ENCODE measurements at places on chromosomes 4 and X. TPM values are rescaled to one million over a fixed set of nuclear protein-coding genes. Genes with fewer than 3 reads are reported as not detected.

- no peaks in the 10 kb centered on the region for H3K27me3 ChIP-seq
- no peaks in the 10 kb centered on the region for H3K36me3 ChIP-seq
- peaks cover 18% of the 10 kb centered on the region for H3K4me1 ChIP-seq
- peak; percentile 53 for DNase-seq
- no peak overlapping the region for H3K4me3 ChIP-seq
These were observed 61.9 kb upstream of the LAS1L start for GRCh38 chrX:65596270-65597034.

GRCh38 chr4:186587416-186588018 is 32.1 kb upstream of the MTNR1A start:
- H3K36me3 ChIP-seq, result peaks cover 47% of the 10 kb centered on the region
- no peaks in the 10 kb centered on the region for H3K27me3 ChIP-seq
- no peaks in the 10 kb centered on the region for H3K4me1 ChIP-seq
- peak; percentile 20 for DNase-seq
- no peak overlapping the region for H3K4me3 ChIP-seq

- no peaks in the 10 kb centered on the region for H3K36me3 ChIP-seq
- H3K27me3 ChIP-seq, result no peaks in the 10 kb centered on the region
- DNase-seq, result peak; percentile 15
- H3K4me3 ChIP-seq, result no peak overlapping the region
- no peaks in the 10 kb centered on the region for H3K4me1 ChIP-seq
These were observed 29.1 kb downstream of the TTC29 start for GRCh38 chr4:146916479-146917076.

The CENPI gene
- 5.0 TPM for total RNA-seq

The ASB5 gene
- 0.43 TPM for total RNA-seq
